HFF-Myc (cell line): ENCODE measurements at places on chromosomes 1 and 21.

DNA sequence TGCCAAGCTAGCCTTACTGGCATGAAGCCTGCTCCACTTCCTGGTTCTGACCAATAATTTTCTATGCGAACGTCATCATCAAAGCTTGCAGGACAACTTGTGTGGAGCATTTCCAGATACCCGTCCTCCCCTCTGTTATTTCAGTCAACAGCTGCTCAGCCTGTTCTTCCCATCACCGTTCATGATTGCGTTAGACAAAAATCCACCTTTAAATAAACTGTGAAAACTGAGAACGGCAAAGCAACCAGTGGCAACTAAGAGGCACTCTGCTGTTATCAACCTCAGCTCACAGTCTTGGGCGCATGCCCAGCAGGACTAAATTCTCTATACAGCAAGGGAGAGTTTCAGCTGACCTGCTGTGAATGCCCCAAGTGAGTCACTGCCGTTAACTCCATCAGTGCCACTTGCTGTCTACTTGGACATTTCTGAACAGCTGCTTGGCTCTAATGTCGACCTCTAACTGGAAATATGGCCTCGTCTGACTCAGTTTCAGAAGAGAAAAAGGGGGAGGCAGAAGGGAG lies 207.4 kb upstream of the RUNX1 start:
- DNase-seq, result peak; percentile 82

GRCh38 chr1:225482421-225482950 lies 54.6 kb upstream of the LBR start:
- DNase-seq, result no peak

- DNase-seq, result no peak
Observed at GRCh38 chr1:5913078-5913845, 79.0 kb downstream of the NPHP4 start.

DNA sequence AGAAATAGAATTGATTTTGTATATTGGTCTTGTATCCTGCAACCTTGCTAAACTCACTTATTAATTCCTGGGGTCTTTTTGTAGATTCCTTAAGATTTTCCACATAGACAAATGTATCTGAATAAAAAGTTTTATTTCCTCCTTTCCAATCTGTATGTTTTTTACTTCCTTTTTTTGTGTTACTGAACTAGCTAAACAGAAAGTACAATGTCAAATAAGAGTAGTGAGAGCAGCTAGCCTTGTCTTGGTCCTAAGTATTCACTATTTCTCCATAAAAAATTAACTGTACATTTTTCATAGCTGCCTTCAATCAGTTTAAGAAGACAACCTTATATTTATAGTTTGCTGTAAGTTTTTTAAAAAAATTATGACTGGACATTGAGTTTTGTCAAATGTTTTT lies 74.9 kb downstream of the FASLG start:
- DNase-seq, result no peak

DNA sequence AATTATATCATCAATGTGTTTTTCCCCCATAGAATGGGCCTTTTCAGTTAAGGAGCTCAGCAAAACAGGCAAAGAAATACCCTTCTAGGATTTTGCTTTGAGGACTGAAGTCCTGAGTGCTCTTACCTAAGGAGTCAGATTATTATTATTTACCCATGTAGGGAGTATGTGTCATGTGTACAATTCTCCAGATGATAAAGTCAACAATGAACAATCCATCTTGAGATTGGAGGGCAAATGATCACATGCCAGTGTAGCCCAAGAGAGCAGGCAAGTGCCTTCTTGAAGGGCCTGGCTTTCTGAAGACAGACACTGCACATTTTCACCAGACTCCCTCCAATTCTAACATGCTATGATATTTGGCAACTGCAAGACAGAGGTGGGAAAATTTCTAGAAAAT lies 159.7 kb downstream of the PCNX2 start:
- DNase-seq, result no peak

DNA sequence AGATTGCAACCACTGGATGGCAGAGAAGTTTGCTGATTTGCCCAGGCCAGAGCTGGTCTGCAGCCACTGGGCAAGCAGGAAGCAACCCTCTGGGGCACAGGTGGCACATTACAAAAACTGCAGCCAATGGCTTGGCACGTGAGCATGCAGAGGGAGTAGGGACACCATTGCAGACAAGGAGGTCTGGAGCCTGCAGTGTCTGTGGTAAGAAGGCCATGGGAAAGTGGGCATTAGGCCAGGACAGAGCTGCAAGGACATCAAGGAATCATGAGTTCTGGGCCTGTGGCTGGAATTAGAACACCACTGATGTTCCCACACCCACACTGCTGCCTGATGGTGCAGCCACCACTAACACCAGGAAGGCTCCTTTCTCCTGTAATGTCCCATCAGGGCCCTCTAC lies 113.0 kb downstream of the TSEN15 start:
- DNase-seq, result no peak

DNA sequence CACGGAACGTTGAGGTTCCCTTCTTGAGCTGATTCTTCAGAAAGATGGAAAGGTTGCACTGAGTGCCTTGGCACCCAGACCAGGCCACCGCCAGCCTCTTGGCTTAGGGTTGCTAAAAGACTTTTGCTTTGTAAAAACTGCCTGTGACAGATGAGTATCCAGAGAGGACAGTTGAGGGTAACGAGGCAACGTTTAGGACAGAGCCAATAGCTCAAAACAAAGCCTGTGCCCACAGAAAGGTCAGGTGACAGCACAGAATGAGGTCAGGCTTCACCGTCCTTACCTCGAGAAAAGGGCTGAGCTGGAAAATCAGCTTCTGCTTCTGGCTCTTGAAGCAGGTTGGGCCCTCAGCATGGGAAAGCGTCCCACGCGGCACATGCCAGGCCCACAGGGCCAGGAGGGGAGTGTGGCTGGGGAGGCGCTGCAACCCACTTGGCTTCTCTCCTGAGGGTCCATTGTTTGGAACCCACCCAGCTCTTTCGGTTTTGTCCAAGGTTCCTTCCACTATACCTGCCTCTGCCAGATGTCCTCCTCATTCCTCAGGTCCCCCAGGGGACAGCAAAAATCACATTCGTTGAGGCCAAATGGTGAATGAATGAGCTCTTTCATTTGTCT lies 55.5 kb downstream of the SCCPDH start:
- DNase-seq, result no peak

GRCh38 chr21:24895885-24896734 lies 711.2 kb downstream of the MRPL39 start:
- no peak for DNase-seq

DNA sequence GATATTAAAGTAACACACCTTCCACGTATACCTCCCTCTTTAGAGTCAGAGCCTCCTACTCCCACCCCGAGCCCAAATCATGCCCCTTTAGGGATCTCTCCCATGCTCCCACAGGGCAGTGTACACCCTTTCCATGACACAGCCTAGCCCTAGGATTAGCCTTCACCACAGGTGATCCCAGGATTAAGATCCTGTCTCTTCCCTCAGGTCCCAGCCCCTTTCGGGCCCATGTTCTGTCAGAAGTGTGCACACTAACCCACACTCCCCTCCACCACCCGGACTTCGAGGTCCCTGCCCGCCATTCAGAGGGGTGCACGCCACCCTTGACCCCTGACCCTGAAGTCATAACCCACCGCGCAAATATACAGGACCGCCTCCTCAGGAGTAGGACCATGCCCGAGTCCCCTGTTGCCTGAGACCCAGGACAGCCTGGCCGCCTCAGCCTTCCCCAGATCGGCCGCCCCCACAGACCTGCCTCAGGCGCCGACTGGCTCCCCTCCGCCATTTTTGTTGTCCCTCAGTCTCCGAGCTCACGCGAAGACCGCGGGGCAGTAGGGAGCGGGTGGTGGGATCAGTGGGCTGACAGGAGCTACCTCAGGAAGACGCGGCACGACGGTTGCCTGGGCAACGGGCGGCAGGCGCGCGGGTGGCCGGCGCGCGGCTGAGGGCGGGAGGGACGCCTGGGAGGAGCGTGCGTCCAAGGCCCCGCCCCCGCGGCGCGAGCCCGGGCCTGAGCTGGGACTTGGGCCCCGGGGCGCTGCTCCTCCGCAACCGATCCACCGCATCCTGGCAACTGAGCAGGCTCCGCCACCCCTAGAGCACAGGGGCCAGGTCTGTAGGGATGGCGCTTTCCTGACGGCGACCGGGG lies at the start of gene AGBL4:
TSS of gene AGBL4 (minus strand) at position 663 of the 868 bp plus-strand sequence.
- no peak for DNase-seq

DNA sequence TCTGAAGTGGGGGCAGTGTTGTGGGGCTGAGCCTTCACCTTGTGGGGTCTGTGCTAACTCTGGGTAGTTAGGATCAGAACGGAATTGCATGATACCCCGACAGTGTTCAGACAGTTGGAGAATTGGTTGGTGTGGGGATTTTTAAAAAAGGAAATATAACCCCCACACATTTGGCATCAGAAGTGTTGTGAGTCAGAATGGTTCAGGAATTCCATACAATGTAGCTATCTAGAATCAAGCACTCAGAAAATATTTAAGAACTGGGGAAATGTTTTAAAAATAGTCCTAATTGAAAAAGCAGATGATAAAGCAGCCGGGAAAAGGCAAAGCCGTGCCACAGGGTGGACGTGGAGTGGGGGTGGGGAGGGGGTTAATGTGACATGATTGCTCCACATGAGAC lies 6.5 kb upstream of the S100A7 start:
- no peak for DNase-seq

DNA sequence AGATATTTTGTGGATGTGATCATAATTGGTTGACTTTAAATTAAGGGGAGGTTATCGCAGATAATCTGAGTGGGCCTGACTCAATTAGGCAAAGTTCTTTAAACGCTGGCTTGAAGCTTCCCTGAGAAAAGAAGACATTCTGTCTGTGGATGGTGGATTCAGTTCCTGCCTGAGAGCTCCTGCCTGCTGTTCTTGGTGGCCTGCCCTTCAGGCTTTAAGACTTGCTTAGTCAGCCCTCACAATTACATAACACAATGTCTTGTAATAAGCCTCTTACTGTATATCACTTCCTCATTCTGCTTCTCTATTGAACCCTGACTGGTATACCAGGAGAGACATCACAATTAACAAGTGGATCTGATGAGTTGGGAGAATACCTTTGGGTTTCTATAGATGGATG lies 50.2 kb downstream of the KCNJ6 start:
- DNase-seq, result no peak

GRCh38 chr1:228828151-228828550 lies 92.9 kb downstream of the RHOU start:
- no peak for DNase-seq

- no peak for DNase-seq
Observed at GRCh38 chr1:241638909-241639622, 1.1 kb downstream of the CHML start.

GRCh38 chr1:60108196-60108595 lies 34.6 kb upstream of the C1orf87 start:
- DNase-seq, result no peak

- no peak for DNase-seq
Observed at GRCh38 chr21:41170442-41170841, 2.5 kb downstream of the BACE2 start.
